ENCODE measurements at places on chromosomes 6 and 20. TPM values are rescaled to one million over a fixed set of nuclear protein-coding genes. Genes with fewer than 3 reads are reported as not detected.

Gene SRC
- total RNA-seq, result 39.1 TPM

Gene NNAT
- total RNA-seq, result 0.52 TPM

GRCh38 chr6:101482606-101483005 is 89.1 kb downstream of the GRIK2 start:
- no peak for DNase-seq

DNA sequence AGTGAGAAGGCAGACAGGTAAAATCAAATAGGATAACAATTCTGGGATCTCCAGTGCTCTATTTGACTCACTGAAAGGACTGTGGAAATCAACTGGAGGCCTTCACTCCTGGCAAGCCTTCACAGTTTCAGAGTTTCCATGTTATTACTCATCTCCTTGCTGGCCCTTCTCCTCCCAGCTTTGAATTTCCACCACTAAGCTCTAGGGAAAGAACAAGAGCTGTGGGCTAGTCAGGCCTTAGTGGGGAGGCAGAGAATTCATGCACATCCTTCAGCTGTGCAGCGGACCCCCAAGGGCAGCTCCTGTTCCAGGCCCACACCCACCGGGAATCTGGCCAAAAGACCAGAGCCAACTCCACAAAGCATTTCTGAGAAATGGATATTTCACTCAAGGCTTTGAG is 26.0 kb downstream of the MYLIP start:
- peak; percentile 83 for DNase-seq

- no peak for DNase-seq
Measured at GRCh38 chr6:106591111-106591825, 38.0 kb downstream of the RTN4IP1 start.

DNA sequence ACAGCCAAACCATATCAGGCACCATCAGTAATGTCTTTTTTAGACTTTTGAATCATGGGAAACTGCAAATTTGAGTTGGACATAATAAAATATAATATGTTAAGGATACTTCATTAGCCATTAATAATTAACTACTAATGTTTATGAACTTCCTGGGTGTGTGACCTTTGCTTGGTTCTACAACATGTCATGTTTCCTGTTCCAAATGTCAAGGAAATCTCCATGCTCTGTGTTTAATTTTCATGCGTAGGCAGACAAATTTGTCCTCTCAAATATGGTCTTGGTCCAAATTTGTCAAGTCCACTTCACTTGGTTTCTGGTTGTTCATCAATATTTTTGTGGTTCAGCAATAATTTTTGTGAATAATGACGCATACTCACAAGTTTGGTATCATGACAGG is 410.5 kb downstream of the BMP2 start:
- DNase-seq, result no peak

DNA sequence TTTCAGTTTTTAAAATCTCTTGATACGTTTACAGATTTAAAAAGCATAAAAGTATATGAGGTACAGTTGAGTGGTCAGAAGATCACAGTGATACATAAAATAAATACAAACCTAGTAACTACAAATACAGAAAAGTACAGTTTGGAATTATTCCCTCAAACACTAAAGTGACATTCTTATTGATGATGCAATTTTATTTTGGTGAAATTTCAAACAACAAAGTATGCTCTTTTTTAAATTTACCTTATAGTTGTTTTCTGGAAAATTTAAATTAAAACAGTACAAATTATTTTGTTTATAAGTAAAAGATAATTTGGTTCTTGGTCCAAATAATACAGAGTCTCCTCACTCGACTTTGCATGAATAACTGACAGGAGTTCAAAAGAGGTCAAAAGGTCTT is 1305.1 kb upstream of the GJE1 start:
- no peak for DNase-seq

Measured in posterior vena cava (tissue), 2 donors.